MV-4-11 (cell line): ENCODE measurements at places on chromosomes 1 and 21.
A peak's percentile ranks its signal among the peaks of the same experiment; 100 is the strongest.

DNA sequence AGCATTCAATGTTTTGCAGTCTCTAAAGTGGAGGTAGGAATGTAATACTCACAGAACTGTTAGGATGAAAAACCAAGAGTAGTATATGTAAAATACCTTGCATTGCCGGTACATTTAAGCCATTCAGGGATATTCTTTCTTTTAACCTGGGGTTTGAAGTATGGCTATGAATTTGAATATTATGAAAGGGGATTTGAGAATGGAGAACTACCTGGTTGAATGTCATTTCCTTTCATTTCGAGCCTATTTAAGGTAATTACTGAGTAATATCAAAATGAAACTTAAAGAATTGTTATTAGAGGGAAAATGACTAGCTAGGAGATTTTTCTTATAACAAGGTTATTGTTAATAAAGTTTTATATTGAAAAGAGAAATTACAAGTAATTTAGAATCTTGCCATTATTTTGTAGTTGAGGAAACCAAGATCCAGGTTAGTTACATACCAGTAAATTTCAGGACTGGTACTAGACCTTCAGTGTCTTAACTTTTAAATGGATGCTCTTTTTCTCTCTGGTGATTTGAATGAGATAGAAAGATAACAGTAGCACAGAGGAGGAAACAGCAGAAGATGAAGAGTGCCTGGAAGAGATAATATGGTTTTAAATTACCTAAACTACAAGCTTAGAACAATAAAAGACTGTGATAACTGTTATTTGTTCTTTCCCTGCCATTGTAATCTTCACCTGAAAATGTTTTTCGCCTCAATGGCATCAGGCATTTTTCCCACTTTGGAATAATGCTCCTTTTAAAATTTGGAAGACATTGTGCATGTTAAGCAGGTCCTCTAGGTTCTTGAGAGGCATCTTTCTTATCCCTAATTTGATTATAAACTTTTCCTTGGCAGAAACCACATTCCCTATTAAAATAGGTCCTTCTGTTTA, 103.2 kb downstream of the PKN2 start:
- DNase-seq = no peak

DNA sequence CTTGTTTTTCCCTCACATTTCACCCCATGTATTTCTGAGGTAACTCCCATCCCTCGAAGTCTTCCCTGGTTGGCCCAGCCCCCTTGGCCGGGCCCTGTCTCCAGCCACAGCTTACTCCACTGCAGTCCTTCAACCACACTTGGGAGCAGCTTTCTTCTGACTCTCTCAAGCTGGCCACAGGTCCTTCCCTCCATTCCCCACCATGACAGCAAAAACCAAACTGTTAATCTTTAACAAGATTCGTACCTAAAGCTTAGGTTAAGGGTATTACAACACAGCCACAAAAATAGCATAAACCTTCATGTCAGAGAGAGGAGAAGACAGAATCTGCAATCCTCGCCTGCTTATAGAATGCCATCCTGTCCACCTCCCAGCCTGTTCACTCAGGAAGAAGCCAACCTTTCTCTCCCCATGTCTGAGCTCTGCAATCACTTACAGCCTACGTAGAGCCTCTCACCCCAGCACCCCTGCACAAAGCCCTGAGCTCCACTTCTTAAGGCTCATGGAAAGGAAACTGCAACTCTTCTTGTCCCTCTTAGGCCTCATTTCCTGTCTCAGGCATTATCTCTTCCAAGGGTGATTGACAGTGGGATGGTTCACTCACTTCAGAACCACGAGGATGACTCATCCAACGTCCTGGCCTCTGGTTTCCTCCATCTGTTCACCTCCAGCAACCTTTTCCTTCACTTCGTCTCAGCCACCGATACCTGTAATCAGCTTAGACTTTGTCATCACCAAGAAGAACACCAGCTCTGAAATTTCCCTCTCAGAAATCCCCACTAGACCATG, 72.8 kb downstream of the CD2 start:
- DNase-seq = peak; percentile 86

DNA sequence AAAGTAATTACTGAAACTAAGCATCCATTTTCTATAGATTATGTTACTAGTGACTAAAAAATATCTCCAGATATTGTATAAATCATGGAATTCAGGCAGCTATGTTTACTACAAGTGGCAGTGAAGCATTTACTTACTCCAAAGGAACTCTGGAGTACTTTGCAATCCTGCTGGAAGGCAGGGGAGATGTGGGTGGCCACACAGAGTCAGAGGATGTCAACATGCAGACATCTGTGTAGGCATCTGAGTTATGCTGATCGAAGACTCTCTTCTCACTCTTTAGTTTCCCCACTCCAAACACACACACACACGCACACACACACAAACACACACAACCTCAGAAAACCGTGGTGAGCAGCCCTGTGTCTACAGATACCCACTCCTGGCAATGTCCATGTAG, 112.9 kb downstream of the ST6GALNAC3 start:
- DNase-seq = no peak

- no peak for DNase-seq
Measured at GRCh38 chr1:46372431-46372830, 21.7 kb upstream of the FAAH start.

- no peak for DNase-seq
Measured at GRCh38 chr21:44521928-44522752, 17.9 kb downstream of the KRTAP10-1 start.

- DNase-seq = no peak
Measured at GRCh38 chr1:211355873-211356272, 29.2 kb downstream of the TRAF5 start.

- peak; percentile 68 for DNase-seq
Measured at GRCh38 chr1:246497331-246497915, 9.7 kb downstream of the SMYD3 start.

DNA sequence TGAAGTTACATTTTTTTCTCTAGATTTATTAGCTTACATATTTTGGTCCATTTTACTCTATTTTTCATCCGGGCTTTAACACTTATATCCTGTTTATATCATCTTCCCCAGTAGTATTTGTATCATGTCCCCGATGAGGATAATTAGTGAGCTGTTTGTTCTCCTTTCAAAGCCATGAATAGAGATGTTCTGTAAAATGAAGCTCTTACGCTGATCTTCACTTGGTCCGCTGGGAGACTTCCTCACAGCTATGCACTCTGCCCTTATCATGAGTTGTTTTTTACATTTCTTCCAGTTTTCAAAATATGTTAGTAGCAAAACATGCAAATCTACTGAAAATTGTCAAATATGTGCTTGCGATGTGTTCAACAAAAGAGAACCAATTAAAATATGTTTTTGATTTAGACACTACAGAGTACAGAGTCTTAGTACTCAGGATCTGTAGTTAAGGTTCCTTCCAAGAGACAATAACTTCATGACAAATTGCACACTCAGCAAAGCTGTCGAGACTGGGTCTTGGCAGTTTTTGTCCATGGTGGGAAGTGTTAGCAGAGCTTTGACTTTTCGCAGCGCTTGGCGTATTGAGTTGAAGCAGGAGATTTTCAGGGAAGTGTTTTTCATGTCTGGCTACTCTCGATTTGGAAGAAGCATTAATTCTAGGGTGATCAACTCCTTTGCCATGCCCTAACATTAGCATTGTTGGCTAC, 292.0 kb upstream of the ADAMTS5 start:
- no peak for DNase-seq

DNA sequence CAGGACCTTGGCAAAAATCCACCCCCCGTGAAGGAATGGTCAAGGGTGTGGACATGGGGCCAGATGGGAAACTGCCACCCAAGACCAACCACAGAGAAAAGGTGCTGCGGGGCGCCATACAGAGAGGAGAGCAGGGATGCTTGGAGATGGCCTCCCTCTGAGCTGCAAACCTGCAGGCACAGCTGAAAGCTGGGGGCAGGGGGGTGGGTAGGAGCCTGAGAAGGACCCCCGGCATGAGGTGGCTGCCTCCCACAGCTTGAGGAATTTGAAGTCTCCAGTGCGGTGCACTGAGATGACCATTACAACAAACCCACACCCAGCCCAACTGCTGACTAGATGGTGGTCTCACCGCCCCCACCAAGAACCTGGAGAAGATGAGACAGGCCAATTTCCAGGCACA, 84.8 kb downstream of the WDR4 start:
- DNase-seq = no peak

DNA sequence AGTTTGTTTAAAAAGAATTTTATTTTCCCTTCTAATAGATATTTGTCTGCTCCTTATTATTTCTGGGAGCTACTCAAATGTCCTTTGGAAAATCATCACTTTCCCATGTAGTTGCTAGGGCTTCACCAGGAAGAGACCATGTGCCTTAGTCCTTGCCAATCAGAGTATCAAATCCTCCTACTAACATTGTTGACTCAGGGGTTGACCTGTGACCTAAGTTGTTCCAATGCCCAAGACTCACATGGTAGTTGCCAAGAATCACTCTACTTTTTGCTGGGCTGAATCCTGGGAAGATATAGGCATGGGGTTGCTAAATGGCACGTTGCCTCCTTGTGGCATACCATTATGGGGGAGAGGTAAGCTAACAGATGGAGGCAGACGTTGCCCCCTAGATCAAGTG, 58.2 kb upstream of the FOXD3 start:
- no peak for DNase-seq

- no peak for DNase-seq
Measured at GRCh38 chr1:246932366-246932700, 585 bp upstream of the AHCTF1 start.

GRCh38 chr1:68211761-68212380, 20.5 kb downstream of the WLS start:
- DNase-seq = no peak

DNA sequence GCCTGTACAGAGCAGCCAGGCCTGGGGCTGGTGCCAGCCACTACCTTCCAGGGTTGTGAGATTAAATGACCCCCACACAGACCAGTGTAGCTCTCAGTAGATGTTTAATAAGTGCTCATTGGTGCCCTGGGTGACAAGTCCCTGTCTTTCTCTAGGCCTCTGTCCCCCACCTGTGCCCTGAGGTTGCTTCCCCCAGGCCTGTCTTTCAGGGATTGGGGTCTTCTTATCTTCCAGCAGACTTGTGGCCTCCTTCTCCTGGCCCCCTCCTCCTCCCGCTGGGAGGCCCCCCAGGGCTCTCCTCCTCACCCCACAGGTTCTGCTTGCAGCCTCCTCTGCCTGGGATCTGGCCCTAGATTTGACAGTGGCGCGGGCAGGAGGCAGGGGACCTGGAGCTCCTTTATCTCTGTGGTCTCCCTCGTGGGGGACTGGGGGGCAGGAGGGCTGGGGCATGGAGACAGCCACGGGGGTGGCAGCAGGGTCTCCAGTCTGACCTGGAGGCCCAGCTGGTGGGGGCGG, 40.3 kb downstream of the EPHA2 start:
- no peak for DNase-seq

DNA sequence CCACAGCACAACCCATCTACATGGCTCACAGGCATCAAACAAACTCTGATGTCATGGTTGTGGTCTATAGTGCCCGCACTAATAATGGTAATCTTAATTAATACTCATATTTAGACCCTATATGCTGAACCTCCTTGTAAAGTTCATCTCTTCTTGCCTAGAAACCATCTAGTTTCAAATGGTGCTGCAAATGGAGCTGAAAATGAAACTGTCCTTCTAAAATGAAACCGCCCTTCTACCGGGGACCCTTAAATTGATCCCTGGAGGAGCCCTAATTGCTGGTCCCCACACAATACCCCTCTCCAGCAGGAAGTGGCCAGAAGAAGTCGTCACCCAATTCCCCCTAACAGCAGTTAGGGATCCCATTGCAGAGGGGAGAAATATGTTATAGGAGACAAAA, 612.6 kb downstream of the MRPL39 start:
- no peak for DNase-seq

DNA sequence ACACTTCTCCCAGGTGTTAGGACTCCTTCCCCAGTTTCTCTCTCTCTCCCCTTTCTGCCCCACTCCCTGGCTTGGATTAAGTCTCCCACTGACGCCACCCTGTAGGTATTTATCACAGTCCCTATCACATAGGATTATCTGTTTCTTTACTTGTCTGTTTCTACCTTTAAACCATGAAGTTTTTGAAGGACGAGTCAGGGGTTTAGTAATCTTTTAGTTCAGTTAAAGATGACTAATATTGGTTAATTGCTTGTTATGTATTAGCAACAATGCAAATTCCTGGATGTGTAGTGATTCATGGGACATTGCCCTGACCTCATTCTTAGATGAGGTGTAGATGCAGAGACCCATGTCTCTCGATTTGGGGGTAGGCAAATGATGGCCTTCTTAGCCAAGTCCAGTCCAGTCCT, 6.4 kb downstream of the LAMC1 start:
- DNase-seq = no peak

DNA sequence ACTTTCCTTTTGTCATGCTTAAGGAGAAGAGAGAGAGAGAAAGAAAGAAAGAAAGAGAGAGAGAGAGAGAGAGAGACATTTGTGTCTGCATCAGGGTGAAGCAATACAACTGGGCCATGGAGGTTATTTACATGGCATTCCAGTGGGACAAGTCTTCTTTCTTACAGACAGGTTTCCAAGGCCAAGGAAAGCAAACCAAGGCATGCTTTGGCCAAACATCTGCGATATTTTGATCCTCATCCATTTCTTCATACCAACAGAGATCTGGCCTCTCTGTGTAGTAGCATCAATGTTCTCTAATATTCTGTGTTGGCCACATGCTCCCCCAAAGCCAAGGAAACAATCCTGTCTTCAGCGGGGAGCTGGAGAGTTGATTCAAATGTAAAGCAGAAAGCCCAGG, 292.1 kb downstream of the SETD4 start:
- no peak for DNase-seq

GRCh38 chr1:154479764-154480421, 22.1 kb upstream of the TDRD10 start:
- peak; percentile 72 for DNase-seq

DNA sequence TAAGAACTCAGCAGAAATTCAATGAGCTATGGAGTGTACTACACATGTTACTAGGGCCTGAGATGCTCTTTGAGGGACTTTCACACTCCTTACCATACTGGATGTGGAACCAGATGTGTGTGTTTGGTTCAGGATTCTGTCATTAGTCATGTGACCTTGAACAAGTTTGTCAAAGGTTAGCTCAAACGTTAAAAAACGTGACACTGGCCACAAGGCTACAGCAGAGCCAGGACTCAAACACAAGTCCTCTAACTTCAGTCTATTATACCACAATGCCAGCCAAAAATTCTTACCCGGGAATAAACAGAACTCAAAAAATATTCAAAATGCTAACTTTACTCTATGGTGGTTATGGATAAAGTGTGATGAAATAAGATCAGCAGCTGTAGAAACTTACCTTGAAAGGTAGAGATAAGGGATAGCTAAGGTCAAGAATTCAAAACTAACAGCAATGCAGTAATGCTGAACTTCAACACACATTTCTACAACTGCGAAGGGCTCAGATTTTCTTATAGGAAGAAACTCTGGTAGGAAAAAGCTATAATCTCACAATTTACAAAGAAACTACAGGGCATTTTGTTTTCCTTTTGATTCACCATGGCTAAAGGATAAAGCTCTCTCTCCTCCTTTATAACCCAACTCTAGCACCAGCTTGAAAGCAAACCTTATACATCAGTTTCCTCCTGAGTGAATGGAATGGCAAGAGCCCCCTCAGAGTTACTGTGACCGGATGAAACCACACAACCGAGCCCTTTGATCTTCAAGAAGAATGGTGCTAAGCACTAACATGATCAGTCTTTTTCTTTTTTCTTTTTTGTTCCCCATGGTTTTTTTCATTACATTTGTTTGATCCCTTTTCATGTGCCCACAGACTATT, 233.9 kb downstream of the SLC45A1 start:
- DNase-seq = no peak
